ENCODE measurements at places on chromosomes 12 and 14. TPM values are rescaled to one million over a fixed set of nuclear protein-coding genes. Genes with fewer than 3 reads are reported as not detected.

IFT43 gene
- total RNA-seq, result 22.9 TPM

SELPLG gene
- total RNA-seq, result 0.98 TPM

KRT3 gene
- not detected for total RNA-seq

ZDHHC22 gene
- total RNA-seq, result not detected

MDGA2 gene
- total RNA-seq, result not detected

MUCL1 gene
- total RNA-seq, result not detected

CLEC7A gene
- total RNA-seq, result not detected

CDCA3 gene
- total RNA-seq, result 36.4 TPM

PCED1B gene
- total RNA-seq, result 0.39 TPM

SALL2 gene
- total RNA-seq, result 0.78 TPM

RNF10 gene
- 103 TPM for total RNA-seq

SDR9C7 gene
- total RNA-seq, result not detected

GPR84 gene
- total RNA-seq, result not detected

PAX9 gene
- total RNA-seq, result 0.39 TPM

SLC16A7 gene
- 45.2 TPM for total RNA-seq

SLC10A1 gene
- total RNA-seq, result not detected

All from subcutaneous preadipocyte (primary cell).